Activated T-cell treated with anti-CD3 and anti-CD28 coated beads for 24 hours (primary cell): ENCODE measurements at places on chromosomes 12 and 14.

- no peak for DNase-seq
These were observed 120.5 kb upstream of the DDHD1 start for GRCh38 chr14:53273671-53274072.

GRCh38 chr12:106113042-106113441 lies 25.7 kb downstream of the NUAK1 start:
- DNase-seq: no peak

GRCh38 chr12:126487431-126487980 lies 1422.3 kb downstream of the AACS start:
- DNase-seq: no peak

DNA sequence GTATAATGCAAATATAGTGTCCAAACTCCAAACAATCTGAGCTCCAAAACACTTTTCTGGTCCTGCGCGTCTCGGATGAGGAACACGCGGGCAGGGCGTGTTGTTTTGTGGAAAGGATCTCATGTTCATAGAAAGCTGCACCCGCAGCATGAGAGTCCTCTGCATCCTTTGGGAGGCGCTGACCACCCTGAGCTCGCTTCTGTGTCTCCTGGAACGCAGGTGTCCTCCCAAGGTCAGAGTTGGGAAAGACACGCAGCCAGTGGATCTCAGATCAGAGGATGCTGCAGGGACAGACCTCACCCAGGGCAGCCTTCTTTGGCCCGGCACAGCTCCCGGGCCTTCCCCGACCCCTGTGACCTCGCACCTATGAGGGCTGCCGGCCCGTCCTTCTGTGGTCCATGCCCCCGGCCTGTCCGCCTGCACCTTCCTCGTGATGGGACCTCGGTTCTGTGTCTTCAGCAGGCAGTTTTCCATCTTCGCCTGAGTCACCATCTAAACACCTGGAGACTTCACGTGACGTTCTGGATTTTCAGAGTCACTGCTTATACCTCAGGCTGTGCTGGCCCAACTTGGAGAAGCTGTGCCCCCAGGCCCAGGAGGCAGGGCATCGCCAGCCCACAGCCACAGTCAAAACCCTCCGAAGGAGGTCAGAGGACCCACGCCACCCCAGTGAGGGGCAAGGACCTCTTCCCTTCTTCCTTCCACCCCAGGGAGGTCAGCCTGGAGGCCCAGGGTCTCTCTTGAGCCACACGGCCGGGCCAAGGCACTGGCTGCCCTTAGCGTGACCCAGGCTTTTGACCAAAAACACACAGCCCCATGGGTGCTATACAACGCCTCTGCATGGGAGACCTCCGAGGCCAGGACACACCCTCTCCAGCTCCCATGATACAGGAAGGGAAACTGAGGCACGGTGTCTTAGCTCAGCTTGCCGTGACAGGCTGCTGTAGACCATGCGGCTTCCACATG lies 25.9 kb downstream of the MMP17 start:
- no peak for DNase-seq

- no peak for DNase-seq
These were observed 243.8 kb downstream of the ADGRD1 start for GRCh38 chr12:131197490-131197889.

DNA sequence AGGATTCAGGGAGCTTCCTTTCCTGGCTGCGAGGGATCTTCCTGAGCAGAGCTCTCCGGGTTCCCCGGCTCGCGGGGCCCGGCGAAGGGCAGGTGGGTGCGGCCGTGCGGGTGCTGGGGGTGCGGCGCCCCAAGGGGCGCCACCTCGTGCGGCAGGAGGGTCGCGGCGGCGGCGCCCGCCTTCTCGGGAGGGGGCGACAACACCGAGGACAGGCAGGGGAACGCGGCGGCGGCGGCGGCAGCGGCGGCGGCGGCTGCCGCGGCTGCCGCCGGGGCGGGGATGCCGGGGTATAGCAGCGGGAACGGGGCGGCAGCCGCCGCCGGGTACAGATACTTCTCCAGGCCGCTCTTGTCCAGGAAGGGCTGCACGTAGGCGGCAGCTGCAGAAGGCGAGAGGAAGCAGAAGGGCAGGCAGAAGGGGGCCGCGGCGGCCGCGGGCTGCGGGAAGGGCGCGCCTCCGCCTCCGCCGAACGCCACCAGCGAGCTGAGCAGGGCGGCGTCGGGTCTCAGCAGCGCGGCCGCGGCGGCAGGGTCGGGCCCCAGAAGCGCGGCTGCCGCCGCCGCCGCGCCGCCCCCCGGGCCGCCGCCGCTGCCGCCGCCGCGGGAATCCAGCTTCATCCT lies 2.7 kb downstream of the BHLHE41 start:
- no peak for DNase-seq

- DNase-seq: no peak
These were observed 105.8 kb downstream of the MSRB3 start for GRCh38 chr12:65384240-65384639.
